ENCODE measurements at places on chromosomes 4 and X.

DNA sequence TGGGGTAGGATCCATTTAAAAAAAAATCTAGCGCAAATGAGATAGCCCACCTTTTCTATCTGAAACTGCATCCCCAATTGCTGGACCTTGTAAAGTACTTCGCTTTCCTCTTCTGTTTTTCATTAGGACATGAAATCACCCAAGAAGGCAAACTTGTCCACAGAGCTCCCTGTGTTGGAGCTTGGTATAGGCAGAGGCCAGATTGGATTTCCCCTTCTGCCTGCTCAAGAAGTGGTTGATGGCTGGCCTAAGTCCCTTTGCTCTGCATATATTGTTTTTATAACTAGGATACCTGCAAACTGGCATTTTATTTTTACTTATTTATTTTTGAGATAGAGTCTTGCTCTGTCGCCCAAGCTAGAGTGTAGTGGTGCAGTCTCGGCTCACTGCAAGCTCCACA, 28.4 kb downstream of the RNF4 start:
- DNase-seq = no peak

GRCh38 chrX:103797691-103798090, 21.1 kb downstream of the PLP1 start:
- no peak for DNase-seq

- DNase-seq = no peak
Observed at GRCh38 chr4:159023741-159024140, 79.1 kb upstream of the RAPGEF2 start.

GRCh38 chr4:82519072-82519471, 42.7 kb downstream of the TMEM150C start:
- DNase-seq = no peak

- DNase-seq = no peak
Observed at GRCh38 chr4:91653067-91653466, 650.7 kb upstream of the GRID2 start.

- DNase-seq = no peak
Observed at GRCh38 chr4:153234885-153235284, 30.6 kb downstream of the TRIM2 start.

- DNase-seq = no peak
Observed at GRCh38 chr4:167642250-167642649, 408.0 kb upstream of the SPOCK3 start.

- DNase-seq = no peak
Observed at GRCh38 chr4:16809064-16809463, 89.4 kb downstream of the LDB2 start.

- no peak for DNase-seq
Observed at GRCh38 chrX:16120431-16120830, 2.9 kb upstream of the GRPR start.

DNA sequence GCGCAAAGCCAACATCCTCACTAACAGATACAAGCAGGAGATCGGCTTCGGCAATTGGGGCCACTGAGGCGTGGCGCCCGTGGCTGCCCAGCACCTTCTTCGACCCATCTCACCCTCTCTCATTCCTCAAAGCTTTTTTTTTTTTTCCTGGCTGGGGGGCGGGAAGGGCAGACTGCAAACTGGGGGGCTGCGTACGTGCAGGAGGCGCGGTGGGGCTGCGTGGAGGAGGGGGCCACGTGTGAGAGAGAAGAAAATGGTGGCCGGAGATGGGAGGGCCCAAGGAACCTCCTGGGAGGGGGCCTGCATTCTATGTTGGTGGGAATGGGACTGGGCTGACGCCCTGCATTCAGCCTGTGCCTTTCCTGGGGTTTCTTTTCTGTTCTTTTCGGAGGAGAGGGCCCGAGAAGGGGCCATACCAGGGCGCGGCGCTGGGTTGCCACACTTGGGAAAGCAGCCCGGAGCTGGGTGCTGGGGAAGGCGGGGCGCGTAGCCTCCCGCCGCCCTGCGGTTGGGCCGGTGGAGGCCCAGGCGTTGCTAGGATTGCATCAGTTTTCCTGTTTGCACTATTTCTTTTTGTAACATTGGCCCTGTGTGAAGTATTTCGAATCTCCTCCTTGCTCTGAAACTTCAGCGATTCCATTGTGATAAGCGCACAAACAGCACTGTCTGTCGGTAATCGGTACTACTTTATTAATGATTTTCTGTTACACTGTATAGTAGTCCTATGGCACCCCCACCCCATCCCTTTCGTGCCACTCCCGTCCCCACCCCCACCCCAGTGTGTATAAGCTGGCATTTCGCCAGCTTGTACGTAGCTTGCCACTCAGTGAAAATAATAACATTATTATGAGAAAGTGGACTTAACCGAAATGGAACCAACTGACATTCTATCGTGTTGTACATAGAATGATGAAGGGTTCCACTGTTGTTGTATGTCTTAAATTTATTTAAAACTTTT, 4.5 kb downstream of the MID1IP1 start:
- no peak for DNase-seq

- DNase-seq = no peak
Observed at GRCh38 chr4:64617800-64618199, 208.6 kb upstream of the TECRL start.

- no peak for DNase-seq
Observed at GRCh38 chr4:54852602-54853001, 194.8 kb downstream of the KIT start.

DNA sequence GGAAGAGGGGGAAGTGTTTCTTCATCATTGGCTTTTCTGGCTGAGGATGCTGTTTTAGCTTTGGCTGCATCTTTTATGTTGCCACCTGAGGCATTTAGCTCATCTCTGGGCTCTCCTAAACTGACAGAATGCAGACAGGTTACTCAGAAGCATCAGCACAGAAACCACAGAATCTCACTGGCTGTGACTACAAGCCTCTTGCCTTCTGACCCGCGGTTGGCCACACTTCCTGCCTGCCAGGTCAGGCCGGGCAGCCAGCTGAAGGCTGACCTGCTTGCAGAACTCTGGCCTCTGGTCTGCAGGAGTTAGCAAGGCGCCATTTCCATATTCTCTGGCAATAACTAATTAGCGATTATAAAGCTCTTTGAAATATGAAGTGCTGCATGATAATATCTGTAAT, 366.5 kb downstream of the MID1IP1 start:
- DNase-seq = no peak

GRCh38 chr4:34323549-34324320, 1920.6 kb downstream of the ARAP2 start:
- DNase-seq = no peak

DNA sequence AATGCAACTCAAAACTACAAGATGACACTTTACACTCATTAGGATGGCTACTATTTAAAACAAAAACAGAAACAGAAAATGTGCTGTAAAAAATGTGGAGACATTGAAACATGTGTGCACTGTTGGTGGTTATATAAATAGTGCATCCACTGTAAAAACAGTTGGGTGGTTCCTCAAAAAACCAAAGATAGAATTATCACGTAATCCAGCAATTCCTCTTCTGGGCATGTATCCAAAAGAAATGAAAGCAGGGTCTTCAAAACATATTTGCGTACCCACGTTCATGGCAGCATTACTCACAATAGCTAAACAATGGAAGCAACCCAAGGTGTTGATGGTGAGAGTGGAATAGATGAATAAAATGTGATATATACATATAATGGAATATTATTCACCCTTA, 967.2 kb downstream of the TRAM1L1 start:
- DNase-seq = no peak

GRCh38 chrX:83845397-83845796, 15.5 kb upstream of the CYLC1 start:
- DNase-seq = no peak

- DNase-seq = no peak
Observed at GRCh38 chr4:104344342-104344980, 150.2 kb downstream of the CXXC4 start.

DNA sequence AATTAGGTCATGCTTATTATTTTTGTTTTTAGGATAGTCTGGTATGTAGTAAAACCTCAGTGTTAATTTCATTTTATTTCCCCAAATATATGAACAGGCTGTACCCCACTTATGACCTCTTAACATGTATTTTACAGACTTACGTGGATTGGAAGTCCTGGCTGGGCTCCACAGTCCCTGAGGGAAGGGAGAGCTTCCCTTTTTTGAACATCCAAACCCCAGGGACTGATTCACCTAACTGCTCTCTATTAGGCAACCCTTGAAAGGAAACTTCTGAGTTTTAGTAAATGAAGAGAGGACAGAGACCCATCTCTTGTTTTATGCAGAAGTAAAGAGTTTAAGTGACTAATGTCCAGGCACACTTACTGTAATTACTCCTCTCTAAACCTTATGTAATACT, 233.1 kb upstream of the SPRY1 start:
- no peak for DNase-seq

GRCh38 chr4:86895692-86896488, 3.7 kb upstream of the C4orf36 start:
- DNase-seq = no peak

GRCh38 chrX:18643243-18643642, 28.7 kb downstream of the RS1 start:
- no peak for DNase-seq

GRCh38 chr4:185242749-185243533, 33.5 kb downstream of the SNX25 start:
- no peak for DNase-seq

All from stimulated activated CD8-positive, alpha-beta memory T cell treated with anti-CD3 and anti-CD28 coated beads, Interleukin-4, amount 100 ng/mL, for 4 hours (primary cell).